ENCODE measurements at places on chromosomes 12 and 14.
A peak's percentile ranks its signal among the peaks of the same experiment; 100 is the strongest.

- no peak for DNase-seq
Observed at GRCh38 chr12:124094188-124094587, 121.2 kb downstream of the ZNF664 start.

DNA sequence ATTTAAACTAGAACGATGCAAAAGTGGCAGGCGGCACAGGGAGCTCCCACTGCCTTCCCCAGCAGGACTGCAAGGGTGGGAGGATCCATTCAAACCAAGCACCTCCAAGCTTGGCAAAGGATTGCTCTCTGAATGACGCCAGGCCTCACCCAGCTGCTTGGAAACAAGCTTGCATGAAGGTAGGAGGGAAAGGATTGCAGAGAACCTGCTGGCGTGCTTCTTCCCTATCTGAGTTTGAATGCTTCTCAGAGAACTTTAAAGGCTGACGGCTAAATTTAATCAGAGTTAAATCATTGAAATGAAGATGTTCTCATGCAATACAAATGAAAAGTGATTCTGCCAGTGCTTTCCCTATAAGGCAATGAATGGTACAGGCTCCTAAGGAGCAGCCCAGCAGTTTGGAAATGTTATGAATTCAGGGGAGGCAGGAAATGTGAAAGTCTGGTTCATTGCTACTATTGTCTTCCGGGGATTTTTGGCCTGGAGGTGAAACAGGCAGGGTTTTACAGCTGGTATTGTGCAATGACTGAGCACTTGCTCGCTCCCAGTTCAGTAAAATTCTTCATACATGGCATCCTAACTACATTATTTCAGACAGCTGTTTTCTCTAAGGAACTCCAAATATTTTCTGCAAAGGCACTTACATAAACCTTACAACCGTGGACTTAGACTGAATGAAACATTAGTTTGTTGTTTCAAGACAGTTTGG is 31.9 kb upstream of the DUSP6 start:
- no peak for DNase-seq

GRCh38 chr14:24851837-24852236 is 198.1 kb downstream of the STXBP6 start:
- no peak for DNase-seq

DNA sequence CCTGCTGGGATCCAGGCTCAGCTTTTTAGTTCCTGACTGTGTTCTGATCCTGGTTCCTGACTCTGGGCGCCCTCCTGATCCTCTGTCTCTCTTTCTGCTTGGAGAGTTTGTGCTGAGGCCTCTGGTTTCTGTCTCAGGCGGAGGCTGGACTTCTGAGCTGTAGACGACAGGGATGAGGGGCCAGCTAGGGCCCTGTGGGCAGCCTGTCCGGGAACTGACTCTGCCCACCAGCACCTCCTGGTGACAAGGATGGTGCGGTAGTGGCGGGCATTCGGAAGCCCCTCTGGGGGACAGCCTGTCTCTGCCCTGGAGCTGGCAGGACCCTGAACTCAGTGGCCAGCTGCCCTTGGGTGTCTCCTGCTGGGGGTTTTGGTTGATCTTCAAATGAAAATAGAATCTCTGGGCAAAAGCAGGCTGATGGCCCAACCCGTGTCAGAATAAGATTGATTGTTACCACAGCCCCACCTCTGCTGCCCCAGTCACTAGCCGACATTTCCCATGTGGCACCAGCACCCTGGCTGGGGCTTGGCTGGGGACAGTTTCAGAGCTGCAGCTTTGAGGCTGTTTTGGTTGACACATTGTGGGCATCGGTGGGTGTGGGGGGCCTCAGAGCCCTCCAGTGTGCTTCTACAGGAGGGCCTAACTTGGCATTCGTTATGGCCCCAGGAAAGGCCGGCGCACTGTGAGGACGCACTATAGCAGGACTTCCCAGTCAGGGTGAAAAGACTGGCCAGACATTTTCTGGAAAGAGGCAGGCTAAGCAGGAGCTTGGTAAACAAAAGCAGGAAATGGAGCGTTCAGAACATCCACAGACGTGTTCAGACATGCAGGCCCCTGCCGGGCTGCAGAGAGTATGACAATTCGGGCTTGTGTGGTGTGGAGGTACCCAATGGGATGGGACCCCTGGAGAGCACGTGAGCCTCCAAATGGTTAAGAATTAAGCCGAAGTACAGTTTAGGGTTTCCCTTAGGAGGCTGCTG is 16.2 kb downstream of the KRT80 start:
- no peak for DNase-seq

DNA sequence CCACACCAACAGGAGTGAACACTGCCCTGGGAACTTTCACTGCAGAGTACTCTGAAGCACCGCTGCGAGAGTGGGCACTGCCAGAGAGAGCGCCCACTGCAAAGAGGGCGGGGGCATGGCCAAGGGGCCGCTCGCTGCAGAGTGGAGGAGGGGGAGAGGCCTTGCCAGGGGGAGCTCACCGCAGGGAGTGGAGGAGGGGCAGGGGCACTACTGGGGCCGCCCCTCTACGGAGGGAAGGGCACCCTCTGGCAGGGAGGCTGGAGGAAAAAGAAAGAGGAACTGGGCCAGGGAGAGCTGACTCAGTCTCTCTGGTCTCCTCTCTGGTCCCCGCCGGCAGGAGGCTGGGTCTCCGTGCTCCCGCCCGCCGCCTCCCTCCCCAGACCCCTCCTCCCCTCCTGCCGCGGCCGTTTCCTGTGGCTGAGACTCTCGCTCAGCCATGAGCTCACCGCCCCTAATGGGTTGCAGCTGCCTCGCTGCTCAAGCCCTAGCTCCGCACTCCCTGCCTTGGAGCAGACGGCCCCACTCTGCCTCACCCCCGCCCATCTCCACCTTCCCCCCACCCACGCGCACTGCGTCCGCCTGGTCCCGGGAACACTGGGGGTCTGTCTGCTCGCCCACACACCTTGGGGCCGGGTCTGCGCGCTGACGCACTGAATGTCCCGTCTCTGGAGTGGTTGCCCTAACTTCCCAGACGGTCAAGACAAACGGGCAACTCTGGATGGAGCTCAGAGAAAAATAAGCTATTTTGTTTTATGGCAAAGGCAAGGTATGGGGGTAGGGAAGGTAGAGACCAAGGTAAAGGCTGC is 1.3 kb downstream of the ARHGEF40 start:
- DNase-seq: peak; percentile 60

GRCh38 chr14:76929927-76930326 is 98.6 kb downstream of the IRF2BPL start:
- DNase-seq: peak; percentile 57

DNA sequence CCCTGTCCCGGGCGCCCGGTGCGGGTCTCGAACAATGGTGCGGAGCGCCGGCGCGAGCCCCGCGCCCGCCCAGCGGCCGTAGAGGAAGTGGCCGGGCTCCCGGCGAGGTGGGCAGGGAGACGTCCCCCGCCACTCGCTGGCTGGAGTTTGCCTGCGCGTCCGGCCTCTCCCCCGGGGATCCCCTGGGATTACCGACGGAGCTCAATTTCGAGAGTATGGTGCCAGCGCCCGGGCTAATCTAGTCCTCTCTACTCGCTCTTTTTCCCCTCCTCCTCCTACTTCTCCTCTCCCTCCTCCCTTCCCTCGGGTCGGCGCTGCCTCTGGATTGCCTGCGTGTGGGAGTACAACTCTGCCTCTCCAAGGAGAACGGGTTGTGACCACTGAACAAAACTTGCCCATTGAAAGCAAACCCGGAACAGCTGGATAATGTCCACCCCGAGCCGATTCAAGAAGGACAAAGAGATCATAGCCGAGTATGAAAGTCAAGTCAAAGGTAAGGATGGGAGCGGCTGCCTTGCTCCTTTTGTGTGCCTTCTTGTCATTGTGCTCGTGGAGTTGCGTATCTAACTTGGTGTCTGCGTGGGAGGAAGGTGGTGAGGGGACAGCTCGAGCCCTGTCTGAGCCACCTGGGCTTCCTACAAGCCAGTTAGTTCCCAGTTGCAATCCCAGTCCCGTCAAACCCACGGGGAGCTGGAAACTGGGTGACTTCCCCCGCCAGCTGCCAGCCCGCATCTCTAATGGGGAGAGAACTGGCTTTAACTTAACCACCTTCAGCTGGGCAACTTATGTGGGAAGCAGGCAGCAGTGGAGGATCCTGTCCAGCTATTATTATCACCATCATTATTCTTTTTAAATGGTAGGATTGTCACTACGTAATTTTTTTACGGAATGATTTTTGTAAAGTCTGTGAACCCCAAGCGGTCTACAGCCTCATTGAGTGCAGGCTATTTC is at the start of gene SRGAP1:
Gene SRGAP1 (plus strand): TSS at position 310 of the 951 bp plus-strand sequence. CDS start 117 bp downstream, at position 427.
- DNase-seq: no peak

DNA sequence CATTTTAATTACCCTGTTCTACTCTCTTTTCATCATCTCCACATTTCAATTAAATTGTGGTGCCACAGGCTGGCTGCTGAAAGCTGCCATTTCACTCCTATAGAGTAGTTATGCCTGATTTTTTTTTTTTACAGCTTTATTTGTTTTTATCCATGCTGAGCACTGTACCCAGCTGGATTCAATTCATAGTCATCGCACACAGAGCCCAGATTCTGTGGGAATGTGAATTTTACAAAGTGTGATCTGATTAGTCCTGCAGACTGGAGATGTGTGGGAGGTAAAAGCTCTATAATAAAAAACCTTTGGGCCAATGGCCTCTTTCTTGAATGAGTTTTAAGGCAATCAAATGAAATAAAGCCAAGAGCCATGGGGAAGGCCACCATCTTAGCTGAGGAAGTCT is 190.2 kb downstream of the ANO4 start:
- no peak for DNase-seq

GRCh38 chr12:23662966-23663365 is 286.5 kb downstream of the SOX5 start:
- no peak for DNase-seq

DNA sequence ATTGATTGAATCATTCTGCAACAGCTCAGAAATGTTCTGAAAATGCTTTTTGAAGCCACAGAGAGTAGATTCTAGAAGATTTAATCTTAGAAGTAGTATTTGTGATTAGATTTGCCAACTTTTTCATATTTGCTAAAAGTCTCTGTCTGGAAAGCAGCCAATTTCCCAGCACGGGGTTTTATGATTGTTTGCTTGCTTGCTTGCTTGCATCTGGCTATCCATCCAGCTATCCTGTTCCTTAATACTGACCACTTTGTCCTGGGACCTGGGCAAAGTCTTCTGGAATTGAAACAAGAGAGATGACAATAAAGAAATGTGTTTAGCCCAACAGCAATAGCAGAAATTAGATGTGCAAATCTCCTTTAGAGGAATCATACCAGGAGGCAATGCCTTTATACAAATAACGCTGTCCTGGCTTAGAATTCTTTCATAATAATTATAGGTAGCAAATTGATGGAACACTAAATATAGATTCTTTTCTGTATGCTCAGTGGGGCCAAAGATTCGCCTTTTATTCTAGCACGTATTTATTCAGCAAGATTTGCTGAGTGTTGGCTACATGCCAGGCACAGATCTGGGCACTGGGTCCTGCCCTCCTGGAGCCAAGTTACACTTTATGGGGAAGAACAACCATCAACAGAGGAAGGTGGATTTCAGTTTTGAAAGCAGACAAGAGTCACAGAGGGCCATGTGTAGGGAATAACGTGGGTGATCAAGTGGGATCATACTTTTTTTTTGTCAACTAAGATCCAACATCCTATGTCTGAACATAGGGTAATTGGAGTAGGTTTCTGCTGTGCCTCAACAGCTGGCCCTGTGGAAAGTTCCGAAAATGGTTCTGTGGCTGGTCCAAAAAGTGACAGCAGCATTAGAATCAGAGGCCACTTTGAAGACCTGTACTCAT is 25.3 kb downstream of the MYBPC1 start:
- no peak for DNase-seq

DNA sequence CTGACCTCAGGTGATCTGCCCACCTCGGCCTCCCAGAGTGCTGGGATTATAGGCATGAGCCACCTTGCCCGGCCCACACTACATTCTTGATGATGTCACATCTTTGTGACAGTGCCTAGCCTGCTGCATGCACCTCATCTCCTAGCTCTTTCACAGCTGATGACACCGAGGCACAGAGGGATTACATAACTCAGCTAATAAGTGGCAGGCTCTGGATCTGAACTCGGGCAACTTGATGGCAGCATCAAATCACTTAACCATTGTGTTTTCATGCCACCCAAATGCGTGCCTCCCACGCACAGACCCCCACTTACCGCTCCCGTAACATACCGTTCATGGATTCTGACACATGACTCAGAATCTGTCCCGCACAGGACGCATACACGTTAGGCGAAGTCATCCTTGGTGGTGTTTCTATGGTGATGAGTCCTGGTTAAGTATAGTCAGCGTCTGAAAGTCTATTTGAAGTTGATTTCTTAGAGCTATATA is 7.4 kb downstream of the TMEM120B start:
- DNase-seq: no peak

DNA sequence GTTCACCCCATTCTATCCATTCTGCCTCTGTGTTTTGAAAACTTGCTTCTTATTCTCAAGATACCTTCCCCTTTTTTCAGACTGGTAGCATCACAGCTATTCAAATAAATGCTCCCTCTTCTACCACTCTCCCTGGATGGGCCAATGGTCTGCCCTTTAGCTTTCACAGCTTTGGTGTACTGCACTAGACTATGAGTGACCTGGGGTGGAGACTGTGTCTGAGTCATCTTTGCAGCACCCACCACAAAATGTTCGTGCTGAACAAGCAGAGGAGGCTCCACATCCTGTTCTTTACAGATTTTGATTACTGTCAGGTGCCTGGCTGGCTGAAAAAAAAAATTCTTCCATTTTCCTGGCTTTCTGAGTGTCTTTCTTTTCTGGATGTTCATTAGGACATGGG is 1104.1 kb upstream of the TMEM132C start:
- DNase-seq: no peak

GRCh38 chr12:53613821-53614220 is 12.4 kb downstream of the ATF7 start:
- DNase-seq: no peak

- no peak for DNase-seq
Observed at GRCh38 chr12:128830505-128830893, 6.7 kb upstream of the SLC15A4 start.

DNA sequence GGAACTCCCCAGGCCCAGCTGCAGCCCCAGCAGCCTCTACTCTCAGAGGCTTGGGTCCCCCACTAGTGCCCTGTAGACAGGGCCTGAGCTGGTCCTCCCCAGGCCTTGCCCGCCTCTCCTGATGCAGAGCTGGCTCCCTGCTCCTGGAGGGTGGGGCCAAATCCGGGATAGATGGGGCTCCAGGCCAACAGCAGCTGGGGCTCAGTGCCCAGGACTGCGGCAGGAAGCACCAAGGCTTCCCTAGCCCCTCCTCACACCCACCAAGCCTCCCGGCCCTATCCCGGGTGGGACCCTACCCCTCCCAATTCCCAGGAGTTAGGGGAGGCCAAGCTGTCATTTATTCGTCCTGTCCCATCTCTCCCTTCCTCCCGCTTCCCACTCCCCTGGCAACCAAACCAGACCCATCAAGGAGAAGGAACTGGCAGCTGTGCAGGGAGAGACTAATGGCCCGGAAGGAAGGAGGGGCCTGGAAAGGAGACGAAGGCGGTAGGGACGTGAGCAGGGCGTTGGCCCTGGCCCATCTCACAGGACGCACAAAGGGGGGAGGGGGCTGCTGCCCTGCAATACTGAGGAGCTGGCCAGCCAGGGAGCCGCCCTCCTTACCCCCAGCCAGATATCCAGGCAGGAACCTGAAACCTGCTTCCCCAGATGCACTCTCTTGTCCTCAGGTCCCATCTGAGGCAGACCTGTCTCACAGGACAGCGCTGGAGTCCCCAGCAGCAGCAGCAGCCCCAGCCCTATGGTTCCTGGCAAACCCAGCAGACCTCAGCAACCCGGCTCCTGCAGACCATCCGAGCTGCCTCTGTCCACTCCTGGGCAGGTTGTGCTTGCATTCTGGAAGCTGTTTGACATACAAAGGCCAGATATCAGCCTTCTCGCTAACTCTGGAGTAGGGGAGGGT is 1.6 kb upstream of the PRPH start:
- DNase-seq: no peak

GRCh38 chr14:69132513-69133181 is 20.3 kb downstream of the DCAF5 start:
- no peak for DNase-seq

All from activated T-cell treated with anti-CD3 and anti-CD28 coated beads, Interleukin-2, amount 50 U/mL, for 24 hours (primary cell).